H4 (cell line): ENCODE measurements at places on chromosomes 16 and 17. TPM values are rescaled to one million over a fixed set of nuclear protein-coding genes. Genes with fewer than 3 reads are reported as not detected.

Gene PIEZO1
- total RNA-seq: 35.6 and 47.1 TPM in 2 replicates

Gene XAF1
- 33.0 and 44.8 TPM in 2 replicates for total RNA-seq

GRCh38 chr17:55606488-55606815 lies 95.2 kb upstream of the SMIM36 start:
- no peak for DNase-seq

Gene KRTAP1-1
- not detected in 2 replicates for total RNA-seq

Gene NPIPA5
- total RNA-seq: 0.17 and 2.1 TPM in 2 replicates

GRCh38 chr17:68249354-68249765 lies 1.5 kb downstream of the AMZ2 start:
- no peak for DNase-seq

- no peak for DNase-seq
Measured at GRCh38 chr16:89343501-89344457, 126.3 kb downstream of the ZNF778 start.

GRCh38 chr17:6153375-6153774 lies 83.2 kb downstream of the WSCD1 start:
- no peak for DNase-seq

- DNase-seq: no peak
Measured at GRCh38 chr16:9525037-9525436, 433.6 kb downstream of the HAPSTR1 start.

Gene APPBP2
- total RNA-seq: 24.7 and 33.0 TPM in 2 replicates

- DNase-seq: no peak
Measured at GRCh38 chr16:28261942-28262341, 30.4 kb upstream of the SBK1 start.

Gene NPIPB6
- 0.31 TPM in 1 of 2 replicates, not detected in the other for total RNA-seq

GRCh38 chr16:12625716-12626115 lies 178.0 kb downstream of the CPPED1 start:
- DNase-seq: no peak

- no peak for DNase-seq
Measured at GRCh38 chr17:60305141-60305540, 86.8 kb downstream of the USP32 start.

DNA sequence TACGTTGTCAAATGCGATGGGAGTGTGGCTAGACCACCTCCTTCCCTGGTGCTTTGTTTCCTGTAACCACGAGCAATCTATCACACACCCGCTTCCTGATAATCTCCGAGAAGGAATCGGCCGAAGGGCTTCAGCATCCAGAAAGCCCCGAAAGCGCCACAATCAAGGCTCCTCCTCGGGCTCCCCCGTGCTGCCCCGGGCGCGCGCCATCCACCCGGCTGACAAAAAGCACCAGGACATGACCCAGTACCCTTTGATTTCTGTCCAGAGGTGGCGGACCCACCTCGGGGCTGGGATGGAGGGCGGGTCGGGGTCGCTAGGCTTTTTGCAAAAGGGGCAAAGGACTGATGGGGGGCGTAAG lies 743 bp upstream of the ARMC7 start:
- DNase-seq: no peak
